ENCODE measurements at places on chromosomes 2 and 18.
A peak's percentile ranks its signal among the peaks of the same experiment; 100 is the strongest.

GRCh38 chr2:135167273-135167672 is 115.2 kb downstream of the RAB3GAP1 start:
- no peak for DNase-seq

GRCh38 chr2:182822733-182823132 is 43.7 kb downstream of the FRZB start:
- no peak for DNase-seq

DNA sequence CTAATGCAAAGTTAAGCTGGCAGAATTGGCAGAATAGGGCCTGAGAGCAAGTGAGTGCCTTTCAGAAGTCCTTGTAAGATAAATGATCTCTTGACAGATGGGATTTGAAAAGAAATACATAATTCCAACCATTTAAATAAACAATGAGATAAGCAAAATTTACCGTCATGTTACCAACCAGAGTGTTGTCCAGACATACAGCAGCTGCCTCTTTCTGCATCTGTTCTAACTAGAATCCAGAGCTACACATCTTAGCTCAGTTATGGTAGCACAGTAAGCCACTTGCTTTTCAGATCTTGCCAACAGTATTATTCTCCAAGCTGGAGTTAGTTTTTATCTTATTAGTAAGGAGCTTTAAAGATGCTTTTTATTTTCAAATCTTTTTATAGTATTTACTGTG is 179.6 kb downstream of the BARD1 start:
- no peak for DNase-seq

- peak; percentile 53 for DNase-seq
Measured at GRCh38 chr2:121171625-121172119, 113.3 kb downstream of the TFCP2L1 start.

DNA sequence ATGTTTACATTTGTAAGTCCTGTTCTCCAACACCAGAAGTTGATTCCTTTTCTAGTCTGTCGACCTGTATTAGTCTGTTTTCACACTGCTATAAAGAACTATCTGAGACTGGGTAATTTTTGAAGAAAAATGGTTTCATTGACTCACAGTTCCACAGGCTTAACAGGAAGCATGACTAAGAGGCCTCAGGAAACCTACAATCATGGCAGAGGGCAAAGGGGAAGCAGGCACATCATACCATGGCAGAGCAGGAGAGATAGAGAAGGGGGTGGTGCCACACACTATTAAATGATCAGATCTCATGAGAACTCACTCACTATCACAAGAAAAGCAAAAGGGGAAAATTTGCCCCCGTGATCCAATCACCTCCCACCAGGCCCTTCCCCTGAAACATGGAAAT is 112.8 kb upstream of the MAP3K20 start:
- no peak for DNase-seq

GRCh38 chr18:47772374-47773248 is 157.8 kb downstream of the SMAD2 start:
- DNase-seq = peak; percentile 87

GRCh38 chr2:170820757-170821530 is 4.3 kb downstream of the GAD1 start:
- DNase-seq = no peak

GRCh38 chr2:73114273-73114867 is 1.6 kb upstream of the RAB11FIP5 start:
- DNase-seq = no peak

- no peak for DNase-seq
Measured at GRCh38 chr18:27164905-27165304, 20.2 kb downstream of the CHST9 start.

DNA sequence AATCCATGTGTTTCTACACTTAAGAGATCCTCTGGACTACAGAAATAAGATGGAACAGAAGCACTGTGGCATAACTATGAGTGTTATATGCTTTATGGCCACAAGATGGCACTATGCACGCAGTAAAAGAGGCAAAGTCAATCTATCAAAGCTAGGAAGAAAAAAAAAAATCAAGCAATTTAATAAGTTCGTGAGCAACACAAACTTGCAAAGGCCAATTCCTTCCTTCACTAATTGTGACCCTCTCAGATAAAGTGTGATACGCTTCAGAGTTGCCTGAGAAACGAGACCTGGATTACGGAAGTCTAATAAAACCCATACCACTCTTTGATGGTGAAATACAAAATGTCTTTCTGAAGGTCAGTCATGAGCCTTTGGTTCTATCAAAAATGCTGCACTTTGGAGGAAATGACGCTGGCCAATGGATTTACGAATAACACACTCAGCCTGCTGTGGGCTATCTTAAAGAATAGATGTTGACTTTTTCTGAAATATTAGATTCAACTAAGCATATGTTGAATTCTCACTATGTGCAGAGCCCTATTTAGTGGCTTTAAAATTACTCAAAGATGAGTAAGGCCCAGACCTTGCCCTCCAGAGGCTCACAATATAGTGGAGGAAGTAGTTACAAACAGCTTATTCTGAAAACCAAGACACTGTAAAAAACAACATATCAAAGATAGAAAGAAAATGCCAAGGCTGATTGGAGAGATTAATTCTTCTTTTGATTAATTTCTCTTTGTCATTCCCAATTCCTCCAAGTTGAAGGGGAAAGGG is 35.5 kb upstream of the TTR start:
- peak; percentile 41 for DNase-seq

DNA sequence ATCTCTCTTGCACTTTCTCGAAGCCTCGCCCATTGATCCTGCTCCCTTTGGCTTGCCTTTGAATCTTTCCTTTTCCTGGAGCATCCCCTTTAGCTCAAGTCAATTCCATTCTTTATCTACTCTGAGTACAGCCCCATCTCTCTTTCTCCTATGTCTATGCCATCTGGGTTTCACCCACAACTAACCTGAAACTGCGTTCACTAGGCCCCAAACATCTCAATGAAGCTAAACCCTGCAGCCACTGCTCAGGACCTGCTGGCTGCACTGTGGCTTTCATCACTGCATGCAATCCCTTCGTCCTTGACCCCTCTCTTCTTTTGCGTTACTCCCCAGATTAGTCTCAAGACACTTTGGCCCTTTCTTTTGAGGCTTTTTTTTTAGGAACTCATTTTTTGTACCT is 81.6 kb upstream of the CYRIA start:
- no peak for DNase-seq

DNA sequence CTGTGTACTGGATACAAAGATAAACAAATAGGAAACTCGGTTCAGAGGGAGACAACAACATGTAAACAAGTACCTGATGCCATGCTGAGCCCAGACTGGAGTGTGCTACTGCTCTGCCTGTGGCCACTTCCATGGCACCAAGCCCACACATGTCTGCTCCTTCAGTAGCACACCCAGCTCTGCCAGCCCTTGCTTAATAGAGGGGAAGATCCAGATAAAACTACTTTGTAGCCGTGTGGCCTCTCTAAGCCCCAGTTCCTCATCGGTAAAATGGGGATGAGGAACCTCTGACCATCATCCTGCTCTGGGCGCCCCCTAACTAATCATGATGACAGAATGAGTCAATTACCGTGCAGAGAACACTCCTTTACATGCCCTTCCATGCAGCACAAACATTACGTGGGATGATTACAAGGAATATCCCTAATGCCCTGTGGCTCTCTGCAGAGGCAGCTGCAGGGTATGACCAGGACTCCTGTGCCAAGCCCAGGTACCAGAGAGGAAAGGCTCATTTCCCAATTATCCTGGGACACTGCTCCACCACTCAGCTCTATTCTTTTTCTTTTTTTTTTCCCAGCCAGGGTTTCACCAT is 34.9 kb downstream of the DNMT3A start:
- DNase-seq = no peak

- DNase-seq = no peak
Measured at GRCh38 chr2:136189221-136189782, 71.4 kb upstream of the CXCR4 start.

GRCh38 chr2:191319186-191319585 is 74.0 kb downstream of the MYO1B start:
- no peak for DNase-seq

Data from stimulated activated CD8-positive, alpha-beta memory T cell treated with anti-CD3 and anti-CD28 coated beads, Interleukin-4, amount 100 ng/mL, for 48 hours (primary cell).